ENCODE measurements at places on chromosomes 1 and 21.

DNA sequence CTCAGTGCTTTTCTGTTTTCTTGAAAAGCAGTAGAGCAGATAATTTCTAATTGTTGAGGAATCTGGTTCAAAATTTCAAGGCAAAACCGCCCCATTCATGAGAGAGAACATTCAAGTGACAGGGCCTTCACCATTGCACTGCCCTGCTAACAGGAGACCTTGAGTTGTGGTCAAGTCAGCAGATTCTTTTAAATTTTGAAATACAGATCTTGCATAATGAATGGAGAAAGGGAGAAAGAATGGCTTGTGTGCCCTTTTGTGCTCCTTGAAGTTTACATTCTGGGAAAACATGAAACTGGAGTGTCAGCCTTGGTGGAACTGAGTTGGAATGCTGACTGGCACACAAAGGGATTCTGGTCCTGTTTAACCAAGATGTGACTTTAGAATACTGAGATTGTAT, 164.5 kb upstream of the UBE2U start:
- no peak for DNase-seq

DNA sequence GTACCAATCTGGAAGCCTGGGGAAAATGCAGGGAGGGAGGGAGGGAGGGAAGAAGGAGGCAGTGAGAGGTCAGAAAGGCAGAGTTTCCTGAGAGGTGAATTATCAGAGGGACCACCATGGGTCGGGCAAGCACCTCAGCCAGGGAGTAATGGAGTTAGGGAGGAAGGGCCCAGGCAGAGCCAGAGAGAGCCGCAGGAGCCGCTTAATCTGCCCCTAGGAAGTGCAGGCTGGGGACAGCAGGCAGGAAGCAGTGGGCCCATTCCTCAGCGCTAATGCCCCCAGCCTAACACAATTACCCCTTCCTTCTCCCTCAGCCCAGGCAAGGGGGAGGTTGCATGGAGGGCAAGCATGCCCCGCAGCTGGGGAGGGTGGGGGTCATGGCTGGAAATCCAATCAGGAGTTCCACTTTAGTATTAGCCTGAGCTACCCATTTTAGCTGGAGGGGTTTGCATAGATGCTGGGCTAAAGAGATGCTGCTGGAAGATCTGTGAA, 109.0 kb downstream of the TMEM53 start:
- DNase-seq: no peak

GRCh38 chr1:237527761-237528160, 363.0 kb downstream of the ZP4 start:
- DNase-seq: no peak

DNA sequence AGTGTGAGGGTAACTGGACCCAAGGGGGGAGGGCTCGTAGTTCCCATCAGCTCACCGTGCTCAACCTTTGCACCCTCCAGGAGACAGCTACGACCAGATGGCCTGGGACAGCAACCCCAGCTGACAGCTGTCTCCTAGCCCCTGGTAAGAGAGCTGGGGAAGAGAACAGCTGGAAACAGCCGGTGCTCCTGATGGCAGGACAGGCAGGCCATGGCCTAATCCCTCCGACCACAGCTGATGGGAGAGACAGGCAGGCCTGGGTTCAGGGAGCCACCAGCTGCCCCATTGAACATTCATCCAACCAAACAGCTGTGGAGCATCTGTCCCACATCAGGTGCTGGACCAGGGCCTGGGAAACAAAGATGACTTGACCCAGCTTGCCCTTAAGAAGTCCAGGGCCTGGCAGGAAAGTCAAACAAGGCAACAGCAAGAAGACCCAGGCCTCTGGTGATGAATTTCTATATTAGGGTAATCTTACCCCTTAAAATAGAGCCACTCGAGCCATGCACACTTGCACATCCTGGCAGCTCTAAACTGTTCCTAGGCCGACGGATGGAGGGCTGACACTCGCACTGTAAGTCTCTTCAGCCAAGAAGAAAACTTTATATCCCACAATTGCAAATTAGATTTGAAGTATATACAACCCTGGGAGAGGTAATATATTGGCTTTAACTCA, 12.2 kb downstream of the OLFML2B start:
- no peak for DNase-seq

GRCh38 chr1:40792036-40792435, 8.4 kb downstream of the KCNQ4 start:
- DNase-seq: no peak

GRCh38 chr1:106223213-106223612, 833.3 kb upstream of the PRMT6 start:
- no peak for DNase-seq

DNA sequence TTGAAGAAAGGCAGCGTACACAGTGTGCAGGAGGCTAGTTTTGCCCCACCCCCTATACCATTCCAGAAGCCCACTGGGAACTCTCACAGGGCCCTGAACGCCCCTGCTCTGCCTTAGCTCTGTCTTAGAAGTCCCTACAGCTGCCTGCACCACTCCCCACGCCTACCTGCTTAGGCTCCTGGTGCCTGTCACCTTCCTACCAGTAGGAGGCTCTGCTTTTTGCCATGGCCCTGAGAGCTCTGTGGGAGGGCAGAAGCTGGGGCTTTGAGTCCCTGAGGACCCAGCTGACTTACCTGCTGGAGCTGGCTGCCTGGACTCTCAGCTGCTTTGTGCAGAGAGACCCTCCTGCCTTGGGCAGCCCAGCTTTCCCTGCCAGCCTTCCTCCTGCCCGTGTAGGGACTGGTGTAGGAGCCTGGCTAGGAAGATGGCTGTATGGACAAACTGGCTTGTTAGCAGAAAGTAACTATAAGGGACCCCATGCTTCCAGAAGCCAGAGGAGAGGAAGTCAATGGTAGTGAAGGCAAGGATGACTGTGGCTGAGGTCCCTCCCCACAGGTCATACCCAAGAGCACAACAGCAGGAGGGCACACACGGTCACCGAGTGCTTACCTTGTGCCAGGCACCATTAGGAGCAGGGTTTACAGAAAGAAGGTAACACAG, 9.8 kb upstream of the CELSR2 start:
- DNase-seq: no peak

GRCh38 chr21:45411810-45412206, 6.8 kb downstream of the COL18A1 start:
- DNase-seq: no peak

GRCh38 chr1:211210052-211210451, 49.1 kb upstream of the RCOR3 start:
- DNase-seq: no peak

DNA sequence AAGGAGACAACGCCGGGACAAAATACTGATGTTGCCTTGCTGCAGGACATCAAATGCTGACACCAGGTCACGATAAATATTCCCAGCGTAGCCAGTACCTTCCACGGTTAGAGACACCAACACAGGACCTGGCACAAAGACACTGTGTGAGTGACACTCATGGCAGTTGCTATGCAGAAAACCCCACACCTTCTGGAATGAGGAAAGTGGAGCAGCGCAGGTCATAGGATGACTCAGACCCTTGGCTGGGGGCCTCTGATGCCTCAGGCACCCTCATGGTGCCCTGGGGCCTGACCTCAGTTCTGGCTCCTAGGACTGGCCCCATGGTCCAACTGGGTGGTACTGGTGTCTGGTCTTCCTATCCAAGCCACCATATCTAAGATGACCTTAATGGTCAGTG, 7.0 kb downstream of the DCST2 start:
- no peak for DNase-seq

- no peak for DNase-seq
Observed at GRCh38 chr1:14897547-14897946, 256.0 kb upstream of the TMEM51 start.

- DNase-seq: no peak
Observed at GRCh38 chr1:96968983-96969382, 247.4 kb downstream of the PTBP2 start.

DNA sequence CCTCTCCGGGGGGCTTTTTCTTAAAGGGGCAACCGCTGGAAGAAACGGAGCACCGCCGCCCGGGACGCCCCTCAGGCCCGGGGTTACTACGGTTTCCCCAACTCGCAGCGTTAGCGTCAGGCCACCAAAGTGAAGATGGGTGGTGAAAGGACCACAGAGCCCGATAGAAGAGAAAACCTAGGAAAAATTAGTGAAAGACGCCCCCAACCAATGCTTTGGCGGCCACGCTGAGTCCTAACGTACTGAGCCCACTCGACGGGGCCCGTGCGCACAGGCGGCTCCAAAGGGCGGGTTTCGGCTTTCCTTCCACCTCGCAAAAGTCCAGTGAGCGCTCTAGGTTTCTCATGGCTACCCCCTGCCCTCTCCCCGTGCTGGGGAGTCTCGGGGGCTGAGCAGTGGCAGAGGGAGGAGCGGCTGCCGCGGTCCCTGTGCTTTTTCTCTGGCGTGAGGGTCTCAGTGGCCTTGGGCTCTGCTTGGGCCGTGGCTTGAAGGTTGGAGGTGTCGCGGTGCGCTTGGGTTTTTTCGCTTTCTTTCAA, 12.2 kb upstream of the SPEN start:
- DNase-seq: no peak

GRCh38 chr1:42340901-42341300, 5.9 kb upstream of the FOXJ3 start:
- no peak for DNase-seq

DNA sequence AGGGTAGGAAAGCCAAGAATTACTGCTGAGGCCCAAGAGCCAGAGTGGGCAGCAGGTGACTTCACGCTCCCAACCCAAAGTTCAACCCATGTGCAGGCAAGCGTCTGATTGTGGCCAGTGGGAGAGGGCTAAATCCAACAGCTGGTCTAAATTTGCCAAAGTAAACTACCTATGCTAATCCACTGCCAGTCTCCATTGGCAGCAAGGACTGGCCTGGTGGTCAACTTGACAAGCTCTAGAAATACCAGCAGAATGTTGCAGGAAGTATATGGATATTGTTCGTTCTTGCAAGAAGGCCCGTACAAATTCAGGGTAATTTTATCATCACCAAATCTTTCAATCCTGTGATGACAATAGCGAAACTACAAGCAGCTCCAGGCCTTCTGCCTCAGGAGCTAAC, 1.5 kb downstream of the TMEM63A start:
- no peak for DNase-seq

All from BJ (cell line).